NCI-H524 (cell line): ENCODE measurements at places on chromosomes 5 and 9.

- DNase-seq: no peak
These were observed 18.1 kb upstream of the SMAD5 start for GRCh38 chr5:136114414-136115125.

DNA sequence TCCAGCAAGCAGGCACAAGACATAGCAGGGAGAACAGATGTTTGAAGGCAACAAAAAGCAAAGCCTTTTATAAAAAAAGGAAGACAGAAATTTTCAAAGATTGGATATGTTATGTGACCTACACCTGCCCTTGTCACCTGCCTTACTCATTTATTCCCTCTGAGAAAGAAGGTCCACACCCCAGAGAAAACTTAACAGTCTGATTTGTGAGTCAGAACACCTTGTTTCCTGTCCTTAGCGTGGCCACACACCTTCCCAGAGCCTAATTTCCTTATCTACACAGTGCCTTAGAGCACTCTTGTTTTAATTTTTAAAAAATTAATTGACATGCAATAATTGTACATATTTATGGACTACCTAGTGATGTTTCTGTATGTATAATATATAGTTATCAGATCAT, 419.0 kb upstream of the DAB2 start:
- no peak for DNase-seq

- no peak for DNase-seq
These were observed 251.9 kb downstream of the NFIB start for GRCh38 chr9:14061936-14062585.

DNA sequence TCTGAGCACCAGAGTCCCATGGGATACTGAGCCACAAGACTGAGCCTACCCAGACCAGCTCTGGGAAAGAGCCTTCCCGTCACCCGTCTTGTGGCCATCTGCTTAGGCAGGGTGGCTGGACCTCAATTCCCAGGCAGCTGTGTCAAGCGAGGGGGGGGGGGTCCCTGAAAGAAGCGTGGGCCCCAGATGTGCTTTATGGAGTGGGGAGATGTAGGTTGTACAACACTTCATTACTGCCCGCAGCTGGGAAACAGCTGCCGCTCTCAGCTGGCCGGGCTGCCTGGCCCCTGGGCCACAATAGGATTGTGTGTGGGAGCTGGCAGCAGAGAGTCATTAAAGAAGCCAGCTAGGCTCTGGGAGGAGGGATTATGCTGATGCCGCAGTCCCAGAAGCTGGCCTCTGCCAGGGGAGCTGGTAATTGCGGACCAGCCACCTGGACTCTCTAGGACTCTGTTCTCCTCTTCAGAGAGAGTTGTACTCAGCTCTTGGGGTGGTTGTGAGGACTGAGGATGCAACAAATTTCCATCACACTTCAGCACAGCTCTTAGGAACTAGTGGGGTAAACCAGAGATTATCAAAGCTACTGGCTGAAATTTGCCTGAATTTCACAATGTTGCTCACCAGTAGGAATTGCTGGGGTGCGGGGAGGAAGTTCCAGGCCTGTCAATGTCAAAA, 145.4 kb downstream of the GADD45G start:
- peak; percentile 42 for DNase-seq

DNA sequence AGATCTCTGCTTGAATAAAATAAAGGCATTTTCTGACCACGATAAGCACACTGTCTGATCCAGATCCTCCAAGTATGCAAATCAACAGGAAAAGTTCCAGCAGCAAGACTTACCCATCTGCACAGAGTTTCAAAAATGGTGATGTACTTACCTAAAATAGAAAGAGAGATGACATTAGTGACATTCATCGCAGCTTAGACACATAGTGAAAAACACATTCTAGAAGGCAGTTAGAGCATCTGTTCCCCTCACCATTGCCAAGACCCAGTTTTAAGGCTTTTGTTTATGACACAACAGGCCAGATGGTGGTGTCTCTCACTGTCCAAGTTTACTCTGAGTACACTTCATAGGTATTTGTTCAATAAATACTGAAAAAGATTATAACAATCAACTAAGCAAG, 207.7 kb downstream of the PDE4D start:
- peak; percentile 88 for DNase-seq
